Naive thymus-derived CD8-positive, alpha-beta T cell (primary cell): ENCODE measurements at places on chromosomes 6 and 20. TPM values are rescaled to one million over a fixed set of nuclear protein-coding genes. Genes with fewer than 3 reads are reported as not detected.

Gene PDE10A
- not detected for total RNA-seq

Gene LRFN2
- total RNA-seq: not detected

Gene PXDC1
- total RNA-seq: 0.16 TPM

Gene CNR1
- 0.27 TPM for total RNA-seq

Gene MYB
- total RNA-seq: 20.9 TPM

DNA sequence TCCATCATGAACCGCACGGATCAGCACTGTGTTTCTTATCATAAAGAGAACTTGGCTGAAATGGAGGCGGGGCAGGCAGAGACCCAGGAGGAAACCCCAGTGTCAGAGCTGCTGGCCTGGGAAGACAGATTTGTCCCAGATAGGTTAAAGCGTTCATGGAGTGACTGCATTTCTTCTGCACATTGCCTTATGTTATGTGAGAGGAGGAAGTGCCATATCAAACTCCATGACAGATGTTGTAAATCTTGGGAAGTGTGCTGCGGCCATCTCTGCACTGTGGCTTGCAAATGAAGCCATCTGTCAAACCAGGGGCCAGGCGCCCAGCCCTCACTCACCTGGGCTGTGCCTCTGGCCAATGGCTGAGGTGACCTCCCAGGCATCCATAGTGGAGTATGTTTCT, 163.0 kb downstream of the SLC24A3 start:
- DNase-seq: no peak

- DNase-seq: no peak
Observed at GRCh38 chr6:3139090-3139903, 18.0 kb downstream of the TUBB2A start.

DNA sequence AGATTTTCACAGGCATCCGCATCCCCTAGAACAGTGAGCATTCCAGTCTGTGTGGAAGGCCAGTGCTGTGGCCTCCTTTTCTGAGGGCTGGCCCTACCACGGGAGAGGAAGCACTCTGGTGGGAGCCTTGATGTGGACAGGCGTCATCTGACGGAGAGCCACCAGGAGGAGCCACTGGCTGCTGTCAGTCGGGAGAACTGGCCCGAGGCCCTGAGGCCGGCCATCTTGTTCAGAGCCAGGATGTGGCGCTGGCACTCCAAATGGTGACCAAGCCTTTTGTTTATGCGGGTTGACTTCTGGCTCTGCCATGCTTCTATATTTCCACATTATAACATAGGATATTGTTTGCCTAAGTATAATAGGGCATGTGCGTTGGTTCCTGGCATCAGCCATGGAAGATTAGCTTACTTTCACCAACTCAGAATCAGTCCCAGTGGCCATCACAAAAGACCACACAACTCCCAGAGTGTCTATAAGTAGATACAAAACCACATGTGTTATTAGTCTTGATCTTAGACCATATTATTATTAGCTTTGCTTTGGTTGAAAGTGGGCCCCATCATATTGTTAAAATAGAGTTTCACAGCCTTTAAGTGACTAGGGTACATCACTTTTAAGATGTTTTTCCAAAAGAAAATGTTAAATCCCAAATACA, 273.9 kb upstream of the TAB2 start:
- no peak for DNase-seq

GRCh38 chr20:23011008-23011721, 23.9 kb upstream of the SSTR4 start:
- no peak for DNase-seq

- DNase-seq: peak; percentile 26
Observed at GRCh38 chr20:40689943-40690835, 1.2 kb upstream of the MAFB start.

GRCh38 chr20:43345676-43346075, 112.0 kb upstream of the SRSF6 start:
- DNase-seq: no peak

DNA sequence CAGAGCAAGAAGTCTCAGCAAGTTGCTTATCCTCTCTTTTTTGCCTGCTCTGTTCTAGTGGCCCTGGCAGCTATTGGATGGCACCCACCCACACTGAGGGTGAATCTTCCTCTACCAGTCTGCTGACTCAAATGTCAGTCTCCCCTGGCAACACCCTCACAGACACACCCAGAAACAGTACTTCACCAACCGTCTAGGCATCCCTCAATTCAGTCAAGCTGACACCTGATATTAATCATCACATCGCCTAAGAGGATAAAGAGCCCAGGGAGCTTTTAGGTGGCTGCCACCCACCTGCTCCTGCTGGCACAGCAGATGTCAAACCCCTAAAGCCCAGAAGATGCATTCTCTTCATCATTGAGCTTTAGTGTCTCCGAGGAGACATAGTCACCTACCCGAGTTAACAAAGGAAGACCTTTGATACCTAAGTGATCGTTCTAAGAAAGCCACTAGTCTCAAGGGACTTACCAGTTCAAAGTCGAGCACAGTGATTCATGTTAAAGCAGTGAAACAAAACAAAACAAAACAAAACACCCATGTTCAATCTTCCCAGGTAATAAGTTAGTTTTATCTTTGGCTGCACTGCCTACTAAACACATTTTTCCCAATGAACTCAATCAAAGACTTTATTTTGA, 97.7 kb upstream of the KCNQ5 start:
- no peak for DNase-seq

- DNase-seq: no peak
Observed at GRCh38 chr20:57835588-57836455, 126.0 kb upstream of the PMEPA1 start.

GRCh38 chr20:45111799-45112471, 3.0 kb downstream of the WFDC5 start:
- DNase-seq: no peak

DNA sequence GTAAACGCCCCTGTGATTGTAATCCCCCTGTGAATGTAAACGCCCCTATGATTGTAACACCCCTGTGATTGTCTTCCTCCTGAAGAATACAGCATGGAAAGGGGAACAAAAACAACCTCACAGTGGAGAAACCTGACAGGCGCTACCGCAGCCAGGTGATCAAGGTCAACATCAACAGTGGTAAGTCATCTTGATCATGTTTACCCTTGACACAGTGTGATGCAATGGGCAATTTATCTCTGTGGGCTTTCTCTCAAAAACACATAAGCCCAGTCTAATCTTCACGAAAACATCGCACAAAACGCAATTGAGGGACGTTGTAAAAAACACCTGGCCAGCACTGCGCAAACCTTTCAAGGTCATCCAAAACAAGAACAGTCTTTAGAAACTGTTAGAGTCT, 277.2 kb downstream of the PRKN start:
- no peak for DNase-seq

GRCh38 chr6:79737172-79737571, 106.0 kb downstream of the SH3BGRL2 start:
- no peak for DNase-seq

DNA sequence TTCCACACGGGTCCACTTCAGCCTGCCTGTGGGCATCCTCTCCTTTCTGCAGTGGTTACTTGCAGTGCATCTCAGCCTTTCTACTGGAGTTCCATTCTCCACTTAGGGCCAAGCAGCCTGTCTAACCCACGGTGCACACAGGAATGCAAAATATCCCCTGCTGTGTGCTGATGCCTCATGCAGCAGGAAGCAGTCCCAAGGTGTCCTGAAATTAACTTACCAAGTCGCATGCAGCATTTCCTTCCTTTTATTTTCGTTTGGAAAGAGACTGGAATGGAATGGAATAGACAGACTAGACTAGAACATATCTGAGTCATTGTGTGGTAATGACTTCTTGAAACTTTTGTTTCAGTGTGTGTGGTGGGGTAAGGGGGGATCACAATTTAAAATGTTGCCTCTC, 25.9 kb upstream of the FOXQ1 start:
- DNase-seq: no peak

- DNase-seq: no peak
Observed at GRCh38 chr6:5707281-5708045, 299.3 kb downstream of the NRN1 start.

DNA sequence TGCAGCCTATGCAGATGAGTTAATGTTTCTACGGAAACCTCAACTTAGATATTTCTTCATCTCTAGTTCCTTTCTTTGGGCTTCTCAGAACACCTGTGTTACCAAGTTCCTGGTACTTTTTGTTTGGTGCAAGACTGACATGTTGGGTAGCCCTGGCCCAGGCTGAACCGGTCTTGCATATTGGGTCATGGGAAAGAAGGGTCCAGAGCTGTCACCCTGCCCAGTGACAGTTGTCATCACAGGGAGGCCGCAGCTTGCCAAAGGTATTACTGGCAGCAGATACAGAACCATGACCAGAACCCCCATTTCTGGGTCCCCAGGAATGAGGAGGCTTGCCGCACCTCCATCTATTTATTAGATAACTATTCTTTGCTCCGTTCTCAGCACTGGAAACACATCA, 40.2 kb downstream of the PDYN start:
- DNase-seq: no peak

- DNase-seq: no peak
Observed at GRCh38 chr20:59452856-59453255, 151.5 kb upstream of the PHACTR3 start.
